ENCODE measurements at places on chromosomes 1 and 21.

DNA sequence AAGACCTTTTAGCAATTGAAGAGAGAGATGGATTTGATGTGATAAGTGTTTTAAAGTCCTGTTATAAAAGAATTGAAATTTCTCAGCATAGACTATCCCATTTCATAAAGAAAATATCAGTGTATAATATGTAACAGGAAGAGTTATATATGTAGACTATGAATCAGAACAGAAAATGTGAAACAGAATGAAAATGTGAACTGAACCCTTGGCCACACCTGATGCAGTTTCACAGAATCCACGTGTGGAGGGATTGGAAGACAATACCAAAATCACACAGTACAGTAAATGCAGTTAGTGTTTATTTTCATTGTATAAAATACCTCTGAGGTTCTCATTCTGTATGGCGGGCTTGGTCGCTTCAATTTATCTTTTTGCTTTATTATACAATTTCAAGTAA, 9.9 kb upstream of the SLAMF1 start:
- DNase-seq, result no peak

DNA sequence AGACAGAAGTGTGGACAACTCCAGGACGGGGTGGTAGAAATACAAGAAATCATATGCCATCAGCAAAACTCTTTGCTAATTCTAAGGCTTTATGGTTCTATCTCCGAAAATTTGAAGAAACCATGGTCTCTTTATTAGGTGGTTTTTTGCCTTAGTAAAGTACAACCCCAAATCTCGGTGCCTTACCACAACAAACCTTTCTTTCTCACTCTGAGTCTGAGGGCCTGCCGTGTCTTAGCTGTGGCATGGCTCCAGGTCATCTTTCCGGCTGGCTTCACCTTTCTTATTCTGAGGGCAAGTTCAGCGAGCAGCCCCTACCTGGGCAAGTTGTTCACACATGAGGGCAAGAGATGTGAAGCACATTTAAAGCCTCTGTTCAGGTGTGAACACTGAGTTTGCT, 280.6 kb downstream of the TTLL7 start:
- no peak for DNase-seq

DNA sequence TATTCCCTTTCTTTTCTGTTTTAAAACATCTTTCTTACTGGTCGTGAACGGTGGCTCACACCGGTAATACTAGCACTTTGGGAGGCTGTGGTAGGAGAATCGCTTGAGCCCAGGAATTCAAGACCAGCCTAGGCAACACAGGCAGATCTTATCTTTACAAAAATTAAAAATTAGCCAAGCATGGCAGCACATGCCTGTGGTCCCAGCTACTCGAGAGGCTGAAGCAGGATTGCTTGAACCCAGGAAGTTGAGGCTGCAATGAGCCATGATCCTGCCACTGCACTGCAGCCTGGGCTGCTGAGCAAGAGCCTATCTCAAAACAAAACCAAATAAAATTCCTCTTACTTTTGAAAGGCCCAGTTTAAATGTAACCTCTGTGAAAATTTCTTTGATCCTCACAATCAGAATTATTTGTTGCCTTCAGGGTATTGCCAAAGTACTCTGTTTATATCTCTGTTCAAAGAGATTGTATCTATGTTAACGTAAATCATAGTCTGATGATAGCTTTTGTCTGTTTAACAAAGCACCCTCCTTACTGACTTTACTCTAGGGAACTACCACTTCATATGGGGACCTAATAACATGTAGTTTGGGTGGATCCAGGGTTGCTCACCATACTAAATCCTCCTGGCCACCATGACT, 71.6 kb downstream of the RERE start:
- DNase-seq, result no peak

DNA sequence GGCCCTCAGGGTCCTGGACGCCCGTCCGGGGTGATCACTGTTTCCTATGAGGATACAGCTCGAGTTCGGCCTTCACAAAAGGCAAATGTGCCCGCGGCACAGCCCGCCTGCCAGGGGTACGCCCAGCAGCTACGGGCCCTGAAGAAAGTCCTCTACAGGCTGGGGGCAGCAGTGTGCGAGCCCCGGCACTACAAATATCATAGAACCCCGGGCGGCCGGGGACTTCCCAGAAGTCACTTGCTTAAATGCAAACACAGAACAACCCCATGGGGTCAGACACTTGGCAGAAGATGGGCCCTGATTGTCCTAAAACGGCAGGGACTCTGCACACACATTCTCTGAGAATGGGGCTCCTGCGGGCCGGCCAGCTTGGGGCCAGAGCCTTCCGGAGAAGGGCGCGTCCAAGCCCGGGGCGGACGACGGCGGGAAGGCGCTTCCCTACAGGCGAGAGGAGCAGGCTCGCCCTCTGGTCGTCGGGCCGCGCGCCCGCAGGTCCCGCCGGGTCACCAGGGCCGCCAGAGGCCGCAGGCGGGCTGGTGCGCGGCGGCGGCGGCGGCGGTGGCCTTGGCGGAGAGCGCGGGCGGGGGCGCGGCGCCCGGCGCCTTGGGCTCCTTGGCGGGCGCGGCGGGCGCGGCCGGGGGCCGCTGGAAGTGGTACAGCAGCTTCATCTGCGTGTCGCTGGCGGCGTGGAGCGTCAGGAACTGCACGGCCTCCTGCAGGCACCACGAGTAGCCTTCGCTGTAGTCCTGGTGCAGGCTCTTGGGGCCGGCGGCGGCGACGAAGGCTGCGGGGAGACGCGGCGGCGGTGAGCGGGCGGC, 888 bp downstream of the HES5 start:
- peak; percentile 38 for DNase-seq

GRCh38 chr1:230823426-230823825, 44.9 kb downstream of the C1orf198 start:
- no peak for DNase-seq

DNA sequence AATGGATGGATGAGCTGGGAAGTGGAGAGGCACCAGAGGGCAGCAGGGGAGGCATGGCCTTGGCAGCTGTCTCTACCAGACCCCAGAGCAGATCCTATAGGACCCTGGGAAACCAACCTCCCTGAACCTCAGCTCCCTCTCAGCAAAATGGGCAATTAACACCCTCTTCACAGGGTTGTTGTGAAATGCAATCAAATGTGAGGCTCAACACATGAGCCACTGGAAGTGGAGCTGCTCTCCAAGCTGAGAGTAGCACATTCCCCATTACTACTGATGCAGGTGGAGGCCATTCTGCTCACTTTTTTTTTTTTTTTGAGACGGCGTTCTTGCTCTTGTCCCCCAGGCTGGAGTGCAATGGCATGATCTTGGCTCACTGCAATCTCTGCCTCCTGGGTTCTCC, 6.5 kb upstream of the SYNC start:
- DNase-seq, result no peak

DNA sequence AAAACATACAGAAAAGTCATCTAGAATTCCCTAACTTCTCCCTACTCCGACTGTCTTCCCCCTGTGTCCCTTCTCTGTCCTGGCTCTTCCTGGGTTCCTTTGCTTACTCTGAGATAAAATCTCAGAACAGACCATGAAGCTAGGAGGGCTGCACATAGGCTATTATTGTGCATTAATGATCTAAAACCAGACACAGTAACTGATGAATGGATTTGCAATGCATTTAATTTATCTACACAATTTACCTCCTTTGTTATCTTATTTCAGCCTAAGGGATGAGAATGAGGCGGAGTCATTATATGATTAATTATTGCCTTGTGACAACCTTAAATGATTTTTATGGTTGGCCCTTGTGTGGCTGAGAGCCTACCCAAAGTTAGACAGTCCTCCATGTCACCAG, 14.5 kb downstream of the RHOU start:
- DNase-seq, result no peak

DNA sequence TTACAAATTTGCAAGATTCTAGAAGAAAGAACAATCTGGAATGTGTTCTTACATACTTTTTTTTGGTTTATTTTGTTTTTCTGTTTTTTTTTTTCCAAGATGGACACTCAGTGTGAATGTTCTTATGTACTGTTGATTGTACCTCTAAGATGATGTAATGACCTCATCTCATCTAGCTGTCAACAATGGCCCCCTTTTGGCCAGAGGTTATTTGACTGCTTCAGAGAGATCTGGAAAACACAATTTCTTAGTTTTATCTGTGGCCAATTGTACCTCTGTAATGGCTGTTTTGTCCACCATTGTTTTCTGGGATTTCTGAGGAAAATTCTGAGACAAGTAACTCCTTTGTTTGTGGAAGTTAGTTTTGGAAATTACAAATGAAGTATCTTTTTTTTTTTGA, 38.9 kb downstream of the ST6GALNAC3 start:
- no peak for DNase-seq

DNA sequence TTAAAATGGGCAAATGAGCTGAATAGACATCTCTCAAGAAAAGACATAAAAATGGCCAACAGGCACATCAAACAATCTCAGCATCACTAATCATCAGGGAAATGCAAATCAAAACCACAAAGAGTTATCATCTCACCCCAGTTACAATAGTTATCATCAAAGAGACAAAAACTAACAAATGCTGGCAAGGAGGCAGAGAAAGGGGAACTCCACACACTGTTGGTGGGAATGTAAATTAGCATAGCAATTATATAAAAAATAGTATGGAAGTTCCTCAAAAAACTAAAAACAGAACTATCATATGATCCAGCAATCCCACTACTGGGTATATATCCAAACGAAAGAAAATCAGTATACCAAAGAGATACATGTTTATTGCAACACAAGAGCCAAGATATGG, 68.7 kb downstream of the DENND1B start:
- no peak for DNase-seq

DNA sequence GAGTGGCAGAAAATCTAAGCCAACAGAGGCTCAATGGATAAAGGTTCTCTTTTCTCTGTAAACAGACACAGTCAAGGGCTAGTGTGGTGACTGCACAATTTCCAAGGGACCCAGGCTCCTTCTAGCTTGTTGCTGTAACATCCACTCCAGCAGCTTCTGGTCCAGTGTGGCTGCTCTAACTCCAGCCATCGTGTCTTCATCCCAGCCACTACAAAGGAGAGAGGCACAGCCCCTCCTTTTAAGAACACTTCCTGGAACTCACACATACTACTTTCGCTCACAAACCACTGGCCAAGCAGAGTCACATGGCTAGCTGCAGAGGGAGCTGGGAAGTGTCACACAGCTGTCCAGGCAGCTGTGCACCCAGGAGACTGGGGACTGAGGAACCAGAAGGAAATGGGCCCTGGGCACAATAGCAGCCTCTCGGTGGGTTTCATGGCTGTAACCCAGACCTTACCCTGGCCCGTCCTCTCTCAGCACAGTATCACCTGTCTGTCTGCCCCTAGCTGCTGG, 188.6 kb upstream of the VAMP3 start:
- no peak for DNase-seq

- no peak for DNase-seq
These were observed 35.2 kb upstream of the VAV3 start for GRCh38 chr1:108000184-108000583.

- DNase-seq, result no peak
These were observed 5.3 kb upstream of the CHD1L start for GRCh38 chr1:147236959-147237791.

DNA sequence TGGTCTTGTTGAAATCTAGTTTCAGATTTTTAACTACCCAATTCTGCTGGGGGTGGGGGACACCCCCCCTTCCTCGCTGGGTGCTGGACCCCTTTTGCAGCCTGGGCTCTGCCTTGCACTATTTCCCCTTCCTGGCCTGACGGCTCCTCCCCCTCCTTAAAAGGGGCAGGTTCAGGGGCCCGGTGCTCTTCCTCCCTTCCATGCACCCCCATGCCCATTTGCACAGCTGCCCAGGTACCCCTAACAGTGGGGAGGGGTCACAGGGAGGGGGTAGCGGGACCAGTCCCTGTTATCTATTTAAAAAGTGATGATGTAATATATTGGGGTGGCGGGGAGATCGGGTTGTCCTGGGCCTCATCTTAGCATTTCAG, 15.3 kb downstream of the ZBTB7B start:
- no peak for DNase-seq

GRCh38 chr1:183505454-183506089, 33.3 kb downstream of the SMG7 start:
- DNase-seq, result no peak

GRCh38 chr1:201154389-201155165, at the start of gene TMEM9:
TSS of gene TMEM9 (minus strand) at chr1:201154474. CDS start at chr1:201153923, 551 bp downstream.
- peak; percentile 99 for DNase-seq

- DNase-seq, result no peak
These were observed 120.1 kb downstream of the SYT2 start for GRCh38 chr1:202590126-202590525.

GRCh38 chr1:22835636-22836319, 125.1 kb downstream of the EPHB2 start:
- DNase-seq, result no peak

- no peak for DNase-seq
These were observed 11.7 kb upstream of the C2CD2 start for GRCh38 chr21:41965461-41966013.

- no peak for DNase-seq
These were observed 50.3 kb downstream of the MCOLN2 start for GRCh38 chr1:84946631-84947030.

Measured in activated T-cell treated with anti-CD3 and anti-CD28 coated beads for 4 hours (primary cell).